ENCODE measurements at places on chromosomes 1 and 21.
A peak's percentile ranks its signal among the peaks of the same experiment; 100 is the strongest.

DNA sequence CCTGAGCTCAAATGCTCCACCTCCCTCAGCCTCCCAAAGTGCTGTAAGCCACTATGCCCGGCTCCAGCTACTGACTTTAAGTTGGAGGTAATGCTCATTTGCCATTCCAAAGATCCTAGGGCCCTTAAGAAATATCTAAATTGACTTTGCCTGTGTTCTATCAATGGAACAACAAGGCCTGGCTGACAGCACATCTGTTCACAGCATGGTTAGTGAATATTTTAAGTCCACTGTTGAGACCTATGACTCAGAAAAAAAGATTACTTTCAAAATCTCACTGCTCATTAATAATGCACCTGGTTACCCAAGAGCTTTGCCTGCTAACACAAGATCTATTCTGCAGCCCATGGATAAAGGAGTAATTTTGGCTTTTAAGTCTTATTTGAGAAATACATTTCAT is 3.5 kb upstream of the SSX2IP start:
- DNase-seq: no peak

GRCh38 chr1:83718338-83718737 is 280.6 kb downstream of the TTLL7 start:
- no peak for DNase-seq

GRCh38 chr21:34176448-34176847 is 103.1 kb downstream of the MRPS6 start:
- no peak for DNase-seq

- DNase-seq: no peak
Observed at GRCh38 chr1:9042272-9042671, 16.0 kb upstream of the SLC2A7 start.

DNA sequence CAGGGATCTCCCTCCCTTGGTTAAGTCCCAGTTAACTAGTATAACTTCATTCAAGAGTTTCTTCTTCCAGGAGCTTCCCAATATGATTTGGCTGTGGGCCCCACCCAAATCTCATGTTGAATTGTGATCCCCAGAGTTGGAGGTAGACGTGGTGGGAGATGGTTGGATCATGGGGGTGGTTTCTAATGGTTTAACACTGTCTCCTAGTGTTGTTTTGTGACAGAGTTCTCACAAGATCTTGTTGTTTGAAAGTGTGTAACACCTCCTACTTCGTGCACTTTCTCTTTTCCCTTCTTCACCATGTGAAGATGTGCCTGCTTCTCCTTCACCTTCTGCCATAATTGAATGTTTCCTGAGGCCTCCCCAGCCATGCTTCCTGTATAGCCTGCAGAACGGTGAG is 251.8 kb upstream of the FGGY start:
- DNase-seq: no peak

- peak; percentile 43 for DNase-seq
Observed at GRCh38 chr1:160520582-160520981, 2.5 kb downstream of the SLAMF6 start.

- no peak for DNase-seq
Observed at GRCh38 chr1:229114315-229114714, 156.6 kb upstream of the RAB4A start.

DNA sequence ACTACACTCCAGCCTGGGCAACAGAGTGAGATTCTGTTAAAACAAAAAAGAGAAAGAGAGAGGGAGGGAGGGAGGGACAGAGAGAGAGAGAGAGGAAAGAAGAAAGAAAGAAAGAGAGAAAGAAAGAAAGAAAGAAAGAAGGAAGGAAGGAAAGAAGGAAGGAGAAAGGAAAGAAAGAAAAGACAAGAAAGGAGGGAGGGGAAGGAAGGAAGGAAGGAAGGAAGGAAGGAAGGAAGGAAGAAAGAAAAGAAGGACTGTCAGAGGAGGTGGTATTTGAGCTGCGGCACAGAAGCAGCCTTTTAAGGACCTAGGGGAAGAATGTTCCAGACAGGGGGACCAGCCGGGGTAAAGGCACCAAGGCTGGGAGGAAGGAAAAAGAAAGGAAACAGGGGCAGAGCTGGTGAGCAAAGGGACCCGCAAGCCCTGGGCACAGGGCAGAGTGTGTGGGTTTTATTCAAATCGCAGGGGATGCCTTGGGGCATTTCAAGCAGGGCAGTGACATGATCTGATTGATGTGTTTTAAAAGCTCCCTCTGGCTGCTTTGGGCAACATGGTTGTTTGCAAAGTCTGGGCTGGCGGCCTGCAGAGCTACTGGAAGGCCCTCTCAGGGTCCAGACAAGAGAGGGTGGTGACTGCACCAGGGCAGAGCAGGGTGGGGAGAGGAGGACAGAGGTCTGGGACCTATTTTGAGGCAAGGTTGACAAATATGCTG is 176.9 kb upstream of the VAMP3 start:
- no peak for DNase-seq

DNA sequence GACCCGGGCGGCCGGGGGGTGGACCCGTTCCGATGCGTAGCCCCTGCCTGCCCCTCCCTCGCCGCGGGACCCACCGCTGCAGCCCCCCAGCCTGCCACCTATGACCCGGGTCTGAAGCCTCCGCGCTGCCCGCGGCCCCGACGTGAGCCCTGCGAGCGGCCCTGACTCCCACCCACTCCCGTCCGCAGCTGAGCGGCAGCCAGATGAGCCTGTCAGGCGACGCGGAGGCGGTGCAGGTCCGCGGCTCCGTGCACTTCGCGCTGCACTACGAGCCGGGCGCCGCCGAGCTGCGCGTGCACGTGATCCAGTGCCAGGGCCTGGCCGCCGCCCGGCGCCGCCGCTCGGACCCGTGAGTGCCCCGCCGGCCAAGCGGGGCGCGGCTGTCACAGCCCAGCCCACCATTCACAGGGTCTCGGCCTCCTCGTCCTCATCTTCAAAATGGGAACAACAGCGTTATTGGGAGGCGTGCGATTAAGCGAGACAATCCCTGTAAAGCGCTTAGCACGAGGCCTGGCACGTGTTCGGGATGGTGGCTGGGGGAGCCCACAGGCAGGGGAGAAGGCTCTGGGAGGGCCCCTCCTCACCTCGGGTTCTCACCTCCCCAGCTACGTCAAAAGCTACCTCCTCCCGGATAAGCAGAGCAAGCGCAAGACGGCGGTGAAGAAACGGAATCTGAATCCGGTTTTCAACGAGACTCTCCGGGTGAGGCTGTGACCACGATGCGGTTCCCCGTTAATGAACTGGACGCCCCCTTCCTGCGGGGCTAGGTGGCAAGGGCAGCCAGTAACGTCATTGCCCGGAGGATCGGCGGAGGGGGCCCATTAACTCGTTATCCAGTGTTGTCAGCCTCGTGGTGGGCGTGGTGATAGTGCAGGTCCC is 8.2 kb downstream of the SYTL1 start:
- peak; percentile 69 for DNase-seq

DNA sequence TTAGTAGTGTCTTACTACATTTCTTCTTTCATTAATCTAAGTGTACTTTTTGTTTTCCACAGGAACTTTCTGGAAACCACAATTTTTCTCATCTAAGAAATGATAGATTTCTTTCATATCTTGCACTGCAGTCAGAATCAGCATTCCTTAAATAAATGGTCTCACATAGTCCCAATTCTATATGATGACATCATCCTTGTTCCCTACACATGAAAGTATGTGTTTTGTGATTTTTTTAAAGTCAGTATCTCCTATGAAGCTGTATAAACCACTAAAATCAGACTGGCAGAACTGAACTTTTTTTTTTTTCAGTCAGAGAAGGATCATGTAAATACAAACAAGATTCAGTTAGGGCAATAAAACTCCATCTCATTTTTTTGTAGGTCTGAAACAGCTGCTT is 742.6 kb upstream of the CXADR start:
- no peak for DNase-seq

GRCh38 chr1:248924696-248925532 is 18.9 kb downstream of the PGBD2 start:
- peak; percentile 70 for DNase-seq

GRCh38 chr1:11273595-11274234 is 717 bp downstream of the UBIAD1 start:
- peak; percentile 13 for DNase-seq

DNA sequence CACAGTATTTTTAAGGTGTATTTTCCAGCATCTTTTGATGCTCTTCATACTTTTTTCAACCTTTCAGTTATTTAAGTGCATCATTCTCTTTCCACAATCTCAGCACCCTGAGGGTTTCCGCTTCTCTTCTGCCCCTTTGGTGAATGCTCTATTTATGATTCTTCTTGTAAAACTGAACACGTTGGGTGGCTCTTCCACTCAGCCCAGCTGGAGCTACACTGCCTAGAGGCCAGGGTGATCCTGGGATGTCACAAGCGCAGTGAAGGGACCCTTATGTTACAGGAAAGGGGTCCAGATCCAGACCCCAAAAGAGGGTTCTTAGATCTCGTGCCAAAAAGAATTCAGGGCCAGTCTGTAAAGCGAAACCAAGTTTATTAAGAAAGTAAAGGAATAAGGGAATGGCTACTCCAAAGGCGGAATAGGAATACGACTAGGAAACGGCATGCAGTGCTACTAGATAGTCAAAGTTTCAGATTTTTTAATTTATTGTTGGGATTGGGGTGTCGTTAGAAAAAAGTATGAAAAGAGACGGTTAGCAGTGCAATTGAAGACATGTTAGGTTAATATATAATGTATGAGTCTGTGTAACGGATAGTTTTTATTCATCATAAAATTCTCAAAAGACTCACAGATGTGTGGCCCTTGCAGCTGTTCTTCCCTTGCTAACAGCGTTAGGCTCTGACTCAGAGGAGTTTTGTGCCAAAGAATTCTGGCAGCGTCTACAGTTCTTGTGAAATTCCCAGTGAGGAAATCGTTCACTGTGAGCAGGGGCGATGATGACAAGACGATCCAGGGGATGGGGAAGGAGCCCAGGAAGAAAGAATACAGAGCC is 14.4 kb upstream of the ERVH48-1 start:
- DNase-seq: no peak

GRCh38 chr1:199264283-199264682 is 625.4 kb downstream of the PTPRC start:
- no peak for DNase-seq

DNA sequence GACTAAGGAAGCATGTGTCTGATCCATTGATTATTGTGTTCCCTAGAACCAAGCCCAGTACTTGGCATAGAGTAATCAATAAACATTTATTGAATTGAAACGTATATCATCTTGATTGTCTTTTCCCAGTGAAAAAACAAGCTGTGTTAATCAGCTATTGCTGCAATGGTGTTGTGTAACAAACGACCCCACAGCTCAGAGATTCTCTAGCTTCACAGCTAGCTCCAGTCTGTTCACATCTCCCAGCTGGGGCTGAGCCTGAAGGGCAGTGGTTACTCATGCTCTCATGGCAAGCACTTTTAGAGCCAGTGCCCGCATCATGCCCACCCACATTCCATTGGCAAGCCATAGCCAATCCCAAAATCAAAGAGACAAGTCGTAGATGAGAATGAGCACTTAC is 237.4 kb upstream of the RAB4A start:
- no peak for DNase-seq

DNA sequence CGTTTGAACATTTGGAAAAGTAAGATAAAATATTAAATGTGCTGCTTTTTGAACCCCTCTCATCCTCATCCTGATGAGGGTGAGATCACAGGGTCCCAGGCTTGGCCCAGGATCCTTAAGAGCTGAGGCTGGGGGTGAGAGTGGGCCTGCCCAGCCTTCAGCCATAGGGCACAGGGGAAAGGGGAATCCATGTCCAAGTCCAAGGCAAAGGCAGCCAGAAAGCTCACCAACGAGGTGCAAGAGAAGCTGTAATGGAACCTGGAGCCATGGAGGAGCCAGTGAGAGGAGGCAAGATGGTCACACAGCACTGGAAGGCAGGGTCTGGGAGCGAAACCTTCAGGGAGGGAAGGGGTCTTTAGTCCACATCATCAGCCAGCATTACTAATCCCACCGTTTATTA is 191.9 kb downstream of the RRAGC start:
- DNase-seq: no peak

- DNase-seq: peak; percentile 22
Observed at GRCh38 chr1:201353186-201353940, 24.1 kb downstream of the TNNT2 start.

DNA sequence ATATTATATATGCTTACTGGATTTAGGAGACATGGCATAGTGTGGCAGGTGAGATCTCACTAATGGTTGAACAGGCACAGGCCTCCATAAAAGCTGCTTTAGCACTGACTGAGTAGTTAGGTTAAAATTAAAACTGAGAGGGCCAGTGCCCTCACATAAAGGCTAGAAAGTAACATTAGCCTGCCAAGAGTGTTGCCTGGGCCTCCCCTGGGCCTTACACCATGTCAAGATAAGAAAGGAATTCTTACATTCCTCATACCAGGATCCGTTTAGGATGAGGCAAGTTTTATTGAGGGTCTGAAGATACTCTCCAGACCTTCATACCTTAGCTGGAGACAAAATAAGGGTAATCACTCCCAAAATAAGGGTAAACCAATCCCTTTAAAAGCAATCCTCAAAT is 1011.8 kb downstream of the PLA2G4A start:
- DNase-seq: no peak

- DNase-seq: no peak
Observed at GRCh38 chr1:51642739-51643142, 25.8 kb downstream of the OSBPL9 start.

DNA sequence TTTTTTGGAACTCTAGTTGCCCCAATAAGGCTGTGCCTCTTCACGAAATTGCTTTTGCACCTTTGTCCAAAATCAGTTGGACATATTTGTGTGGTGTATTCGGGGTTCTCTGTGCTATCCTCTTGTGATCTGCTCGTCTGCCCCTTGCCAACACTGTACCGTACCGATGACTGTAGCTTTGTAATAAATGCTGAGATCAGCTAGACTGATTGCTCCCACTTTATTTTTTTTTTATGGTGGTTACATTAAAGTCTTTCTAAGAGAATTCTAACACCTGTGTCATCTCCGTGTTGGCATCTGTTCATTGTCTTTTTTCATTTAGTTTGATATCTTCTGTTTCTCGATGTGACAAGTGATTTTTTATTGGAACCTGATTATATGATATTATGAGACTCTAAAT is 94.1 kb downstream of the ADARB1 start:
- DNase-seq: no peak

DNA sequence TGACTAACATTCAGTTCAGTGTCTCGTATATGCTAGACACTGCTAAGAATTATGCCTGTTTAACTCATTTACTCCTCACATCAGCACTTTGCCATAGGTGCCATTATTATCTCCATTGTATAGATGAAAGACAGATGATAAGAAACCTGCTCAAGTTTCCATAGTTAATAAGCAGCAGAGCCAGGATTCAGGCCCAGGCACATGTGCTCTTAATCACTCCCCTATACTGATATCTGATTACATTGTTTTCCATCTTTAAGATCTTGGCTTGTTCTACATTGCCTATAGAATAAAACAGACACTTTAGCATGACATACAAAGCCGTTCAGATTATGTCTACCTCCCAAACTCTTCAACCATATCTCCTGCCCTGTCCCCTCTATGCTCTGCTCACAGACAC is 30.5 kb upstream of the USH2A start:
- DNase-seq: no peak

GRCh38 chr1:62727656-62728407 is 39.6 kb upstream of the DOCK7 start:
- DNase-seq: no peak

DNA sequence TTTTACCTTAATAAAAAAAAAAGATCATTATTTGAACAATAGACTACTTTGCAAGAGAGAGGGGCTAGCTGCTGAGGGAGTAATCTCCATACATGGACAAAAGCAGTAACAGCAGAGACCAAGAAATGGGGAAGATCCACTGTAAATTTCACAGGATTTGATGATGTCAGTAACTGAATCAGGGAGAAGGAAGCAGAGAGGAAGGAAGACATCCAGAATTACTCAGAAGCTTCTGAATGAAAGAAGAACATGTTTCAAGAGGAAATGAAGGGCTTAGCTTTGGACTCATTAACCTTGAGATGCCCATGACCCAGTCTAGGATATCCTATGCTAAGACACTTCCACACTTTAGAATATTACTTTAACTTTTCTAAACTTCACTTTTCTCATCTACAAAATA is 60.4 kb downstream of the SLC44A5 start:
- DNase-seq: no peak

Measured in SW480 (cell line).